Uterus (tissue), 4 donors: ENCODE measurements at places on chromosomes 7 and 10. TPM values are rescaled to one million over a fixed set of nuclear protein-coding genes. Genes with fewer than 3 reads are reported as not detected.
A peak's percentile ranks its signal among the peaks of the same experiment; 100 is the strongest.

- no peaks in the 10 kb centered on the region for H3K27me3 ChIP-seq
- no peak for DNase-seq
- no peaks in the 10 kb centered on the region for H3K36me3 ChIP-seq
- no peak overlapping the region for H3K4me3 ChIP-seq
- no peaks in the 10 kb centered on the region for H3K4me1 ChIP-seq
Measured at GRCh38 chr7:35967366-35968139, 166.7 kb downstream of the SEPTIN7 start.

DNA sequence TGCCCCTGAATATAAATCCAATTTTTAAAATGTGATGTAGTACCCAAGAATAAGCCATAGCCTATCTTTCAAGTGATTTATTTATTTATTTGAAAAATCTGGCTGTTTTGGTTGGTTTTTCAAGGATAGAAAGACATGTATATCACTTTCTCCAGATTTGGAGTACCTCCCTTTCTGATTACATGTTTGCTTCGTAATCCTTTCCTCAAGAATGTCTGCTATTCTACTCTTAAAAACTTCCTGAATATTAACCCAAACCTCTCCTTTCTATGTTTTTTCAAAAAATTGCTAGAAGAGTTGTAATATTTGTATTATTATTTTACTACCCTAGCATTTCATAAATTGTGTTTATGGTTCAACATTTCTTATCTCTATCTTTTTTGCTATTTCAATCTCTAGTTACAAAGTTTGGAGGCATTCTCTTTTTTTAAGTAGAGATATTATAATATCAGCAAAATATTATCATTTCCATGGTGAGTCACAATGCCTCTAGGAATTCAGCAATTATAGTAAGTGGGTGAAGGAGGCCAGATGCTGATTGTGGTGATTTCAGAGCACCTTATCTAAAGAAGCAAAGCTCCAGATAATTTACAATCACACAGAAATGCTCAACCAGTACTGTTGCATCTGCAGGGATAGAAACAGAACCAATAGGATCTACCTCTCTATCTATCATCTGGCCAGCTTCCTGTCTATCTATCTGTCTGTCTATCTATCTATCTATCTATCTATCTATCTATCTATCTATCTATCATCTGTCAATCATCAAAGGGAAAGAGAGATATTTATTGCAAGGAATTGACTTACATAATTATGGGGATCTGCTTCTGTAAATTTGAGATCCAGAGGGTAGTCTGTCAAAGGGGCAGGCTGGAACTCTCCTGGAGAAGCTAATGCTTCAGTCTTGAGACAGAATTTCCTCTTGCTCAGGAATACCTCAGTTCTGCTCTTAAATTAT, 412.5 kb upstream of the SEMA3C start:
- H3K4me1 ChIP-seq = no peaks in the 10 kb centered on the region
- no peak for DNase-seq
- H3K27ac ChIP-seq = no peak overlapping the region
- no peaks in the 10 kb centered on the region for H3K36me3 ChIP-seq
- no peak overlapping the region for H3K4me3 ChIP-seq

DNA sequence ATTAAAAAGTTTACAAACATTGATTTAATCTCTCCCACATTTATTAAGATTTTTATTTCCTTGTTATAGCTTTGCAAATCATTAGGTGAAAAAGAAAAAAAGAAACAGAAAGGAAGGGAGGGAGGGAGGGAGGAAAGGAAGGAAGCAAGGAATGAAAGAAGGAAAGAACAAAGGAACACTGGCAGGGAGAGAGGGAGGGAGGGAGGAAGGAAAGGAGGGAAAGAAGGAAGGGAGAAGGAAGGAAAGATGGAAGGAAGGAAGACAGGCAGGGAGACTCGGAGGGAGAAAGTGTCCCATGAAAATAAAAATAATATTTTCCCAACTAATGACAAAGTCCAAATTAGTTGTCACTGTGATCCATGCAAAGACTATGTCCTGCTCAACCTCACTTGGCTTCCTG, 6.3 kb upstream of the ITGA8 start:
- DNase-seq = no peak
- no peak overlapping the region for H3K4me3 ChIP-seq
- no peaks in the 10 kb centered on the region for H3K36me3 ChIP-seq
- no peak overlapping the region for H3K27ac ChIP-seq

DNA sequence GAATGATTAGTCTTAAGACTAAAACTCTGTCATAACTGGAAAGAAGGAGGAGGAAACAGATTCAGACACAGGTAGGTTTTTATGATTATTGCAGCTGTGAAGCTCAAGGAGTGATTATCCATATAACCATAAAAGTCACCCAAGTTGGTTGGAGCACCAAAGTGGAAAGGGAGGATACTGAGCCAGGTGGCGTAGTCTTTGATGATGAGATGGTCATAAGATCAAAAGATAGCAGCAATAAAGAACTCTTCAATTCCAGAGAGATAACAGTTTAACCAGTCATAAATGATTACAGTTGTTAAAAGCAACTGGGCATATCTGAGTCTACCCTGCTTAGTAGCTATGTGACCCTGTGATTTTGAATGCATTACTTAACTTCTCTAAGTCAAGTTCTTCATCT, 8.4 kb downstream of the ABCB1 start:
- no peak for DNase-seq
- no peak overlapping the region for H3K27ac ChIP-seq
- no peak overlapping the region for H3K4me3 ChIP-seq
- no peaks in the 10 kb centered on the region for H3K27me3 ChIP-seq
- no peaks in the 10 kb centered on the region for H3K36me3 ChIP-seq
- no peaks in the 10 kb centered on the region for H3K4me1 ChIP-seq

DNA sequence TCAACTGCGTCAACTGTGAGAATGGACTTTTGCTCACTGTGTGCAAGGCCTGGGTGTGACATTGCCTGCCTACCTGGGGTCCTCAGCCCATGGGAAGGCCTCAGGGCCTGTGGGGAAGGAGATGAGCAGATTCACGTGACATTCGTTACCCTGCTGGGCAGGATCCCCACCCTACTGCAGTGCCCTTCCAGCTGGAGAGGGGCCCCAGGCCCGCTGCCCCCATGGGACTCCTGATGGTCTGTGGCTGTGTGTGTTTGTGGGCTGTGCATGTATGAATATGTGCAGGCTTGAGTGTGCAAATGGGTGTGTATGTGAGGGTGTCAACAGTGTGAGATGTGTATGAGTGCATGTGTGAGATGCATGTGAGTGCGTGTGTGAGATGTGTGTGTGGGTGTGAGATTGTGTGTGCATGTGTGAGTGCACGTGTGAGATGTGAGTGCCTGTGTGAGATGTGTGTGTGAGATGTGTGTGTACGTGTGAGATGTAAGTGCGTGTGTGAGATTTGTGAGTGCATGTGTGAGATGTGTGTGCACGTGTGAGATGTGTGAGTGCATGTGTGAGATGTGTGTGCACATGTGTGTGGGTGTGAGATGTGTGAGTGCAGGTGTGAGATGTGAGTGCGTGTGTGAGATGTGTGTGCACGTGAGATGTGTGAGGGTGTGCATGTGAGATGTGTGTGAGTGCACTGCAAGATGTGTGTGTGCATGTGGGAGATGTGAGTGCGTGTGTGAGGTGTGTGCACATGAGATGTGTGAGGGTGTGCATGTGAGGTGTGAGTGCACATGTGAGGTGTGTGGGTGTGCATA, 29.7 kb downstream of the PPIF start:
- H3K4me1 ChIP-seq = peaks cover 23% of the 10 kb centered on the region
- H3K27me3 ChIP-seq = no peaks in the 10 kb centered on the region
- no peaks in the 10 kb centered on the region for H3K36me3 ChIP-seq
- no peak for DNase-seq

DNA sequence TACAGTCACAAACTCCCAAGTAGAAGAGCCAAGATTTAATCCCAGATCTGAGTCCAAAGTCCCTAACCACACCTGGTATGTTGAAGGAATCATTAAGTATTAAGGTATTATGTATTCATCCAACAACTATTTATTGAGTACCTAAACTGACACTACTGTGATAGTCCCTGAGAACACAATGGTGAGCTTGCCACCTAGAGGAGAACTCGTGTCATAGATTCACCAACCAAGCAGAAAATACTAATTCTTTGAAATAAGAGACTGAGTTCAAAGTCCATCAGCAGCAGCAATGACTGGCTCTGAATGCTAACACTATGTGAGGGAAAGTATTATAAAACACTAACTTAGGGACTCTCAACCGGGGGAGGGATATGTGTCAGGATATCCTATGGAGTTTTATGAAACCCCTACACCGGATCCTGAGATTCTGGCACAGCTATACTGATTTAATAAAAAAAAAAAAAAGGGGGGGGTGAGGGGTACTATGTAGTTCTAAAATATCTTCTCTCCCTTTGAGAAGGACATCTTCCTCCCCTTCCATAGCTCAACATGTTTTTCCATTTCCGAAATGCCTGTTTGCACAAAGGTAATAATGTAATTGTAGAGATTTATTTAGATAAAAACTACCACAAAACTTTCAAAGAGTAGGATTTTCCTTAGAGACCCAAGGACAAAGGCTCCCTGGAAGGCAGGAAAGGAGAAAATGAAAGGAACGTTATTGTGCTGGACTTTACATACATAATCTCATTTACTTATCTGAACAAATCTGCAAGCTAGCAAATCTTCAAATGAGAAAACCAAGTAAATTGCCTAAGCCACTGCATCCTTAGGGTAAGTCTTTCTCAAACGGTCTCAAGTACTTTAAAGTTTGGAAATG, 1.6 kb downstream of the NCOA4 start:
- DNase-seq = no peak
- H3K4me1 ChIP-seq = no peaks in the 10 kb centered on the region
- peak overlapping the region; percentile 74 for H3K27ac ChIP-seq

DNA sequence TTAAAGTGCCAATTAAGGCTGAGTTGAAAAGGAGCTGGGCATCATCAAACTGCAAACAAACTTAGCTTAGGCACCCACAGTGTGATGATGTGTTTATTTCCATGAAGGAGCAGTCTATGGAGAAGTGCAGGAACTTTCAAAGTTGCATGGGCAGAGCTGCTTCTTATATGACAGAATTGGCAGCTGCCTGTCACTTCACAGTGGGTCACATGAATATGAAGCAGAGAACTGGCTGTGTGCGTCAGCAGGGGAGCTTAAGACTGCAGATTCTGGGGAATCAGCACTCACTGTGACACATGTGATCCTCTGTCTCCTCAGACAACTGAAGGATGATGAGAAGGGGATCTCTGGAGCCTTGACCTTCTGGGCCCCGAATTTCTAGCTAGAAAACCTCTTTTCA, 36.6 kb downstream of the RBM28 start:
- no peaks in the 10 kb centered on the region for H3K36me3 ChIP-seq
- H3K4me3 ChIP-seq = no peak overlapping the region
- no peaks in the 10 kb centered on the region for H3K4me1 ChIP-seq
- no peaks in the 10 kb centered on the region for H3K27me3 ChIP-seq

- no peaks in the 10 kb centered on the region for H3K27me3 ChIP-seq
- no peaks in the 10 kb centered on the region for H3K4me1 ChIP-seq
- peak overlapping the region; percentile 65 for H3K4me3 ChIP-seq
- no peaks in the 10 kb centered on the region for H3K36me3 ChIP-seq
- peak overlapping the region; percentile 93 for H3K27ac ChIP-seq
- peak; percentile 76 for DNase-seq
Measured at GRCh38 chr7:55019191-55019690, 424 bp downstream of the EGFR start.

GRCh38 chr10:56596257-56596656, 235.2 kb upstream of the ZWINT start:
- H3K36me3 ChIP-seq = no peaks in the 10 kb centered on the region
- no peaks in the 10 kb centered on the region for H3K27me3 ChIP-seq
- no peak overlapping the region for H3K4me3 ChIP-seq
- H3K27ac ChIP-seq = no peak overlapping the region

DNA sequence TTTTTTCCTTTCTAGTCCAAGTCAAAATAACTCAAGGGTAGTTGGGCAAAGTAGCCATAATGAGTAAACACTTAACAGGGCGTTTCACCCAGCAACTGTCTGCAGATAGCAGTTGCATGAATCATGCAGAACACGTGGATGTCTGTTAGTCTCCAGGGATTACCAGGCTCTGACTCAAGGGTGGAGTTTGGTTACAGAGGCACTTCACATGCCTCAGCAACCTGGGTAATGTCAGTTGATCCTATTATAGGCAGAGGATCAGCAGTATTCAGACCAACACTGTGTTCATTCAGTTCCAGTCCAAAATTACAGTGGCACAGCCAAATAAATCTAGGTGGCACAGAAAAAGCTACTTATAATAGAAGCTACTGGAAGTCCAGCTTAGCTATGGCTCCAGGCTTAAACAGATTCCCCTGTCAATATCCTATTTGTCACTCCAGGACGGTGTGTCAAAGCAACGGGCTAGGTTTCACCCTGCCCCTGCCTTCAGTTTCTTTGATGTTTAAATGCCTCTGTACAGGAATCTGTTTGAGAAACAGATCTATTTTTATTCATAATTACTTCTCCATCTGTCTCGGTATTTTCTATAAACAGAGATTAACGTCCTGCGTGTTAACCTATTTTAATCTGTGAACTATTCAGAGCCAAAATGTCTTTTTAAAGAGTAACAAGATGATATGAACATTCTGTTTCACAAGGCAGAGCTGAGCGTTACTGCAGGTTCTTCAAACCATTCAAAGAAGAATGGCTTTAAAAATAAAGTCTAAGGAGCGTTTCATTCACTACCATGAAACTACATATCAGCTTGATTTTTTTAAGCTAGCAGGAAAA, 162.6 kb upstream of the AKR1E2 start:
- DNase-seq = peak; percentile 89
- H3K27me3 ChIP-seq = no peaks in the 10 kb centered on the region
- H3K36me3 ChIP-seq = no peaks in the 10 kb centered on the region
- no peak overlapping the region for H3K4me3 ChIP-seq
- no peaks in the 10 kb centered on the region for H3K4me1 ChIP-seq

DNA sequence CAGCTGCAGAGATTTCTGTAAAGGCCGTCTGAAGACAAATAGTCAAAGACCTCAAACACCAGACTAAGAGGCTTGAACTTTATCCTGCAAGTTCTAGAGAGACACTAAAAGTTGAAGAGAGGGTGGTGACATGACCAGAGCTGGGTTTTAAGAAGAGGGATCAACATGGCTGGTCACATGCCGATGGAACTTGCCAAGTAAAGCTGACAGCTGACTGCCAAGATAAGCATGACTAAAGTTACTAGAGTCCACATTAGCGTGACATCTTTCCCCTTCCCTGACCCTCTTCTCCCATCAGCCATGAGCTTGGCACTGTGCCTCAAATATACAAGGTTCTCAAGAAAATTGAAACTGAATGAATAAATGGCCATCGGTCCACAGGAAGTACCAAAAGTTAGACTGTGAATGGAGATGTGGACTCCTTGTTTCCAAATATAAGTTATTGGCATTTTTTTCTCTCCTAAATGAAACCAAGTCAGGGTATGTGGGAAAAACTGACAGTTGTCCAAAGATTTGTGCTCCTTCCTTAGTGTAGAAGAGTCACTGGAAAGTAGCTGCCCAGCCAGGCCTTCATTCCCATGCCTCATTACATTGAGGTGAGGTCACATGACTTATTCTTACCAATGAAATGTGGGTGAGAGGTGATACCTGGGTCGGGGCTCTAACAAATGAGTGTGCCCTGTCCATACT, 24.5 kb downstream of the XPNPEP1 start:
- H3K27ac ChIP-seq = peak overlapping the region; percentile 80
- no peaks in the 10 kb centered on the region for H3K36me3 ChIP-seq
- no peak overlapping the region for H3K4me3 ChIP-seq
- no peak for DNase-seq
- H3K27me3 ChIP-seq = no peaks in the 10 kb centered on the region

Gene PKD2L1
- total RNA-seq = not detected

Gene SLF2
- total RNA-seq = 73.5 TPM

Gene CDNF
- total RNA-seq = 3.8 TPM

Gene PRRT4
- 1.7 TPM for total RNA-seq
